Activated naive CD8-positive, alpha-beta T cell treated with anti-CD3 and anti-CD28 coated beads, Interleukin-2, amount 10 ng/mL, durations not matched to agents 7 days and 5 days (primary cell): ENCODE measurements at places on chromosomes 7 and 10. TPM values are rescaled to one million over a fixed set of nuclear protein-coding genes. Genes with fewer than 3 reads are reported as not detected.

GTPBP4 gene
- total RNA-seq = 61.1 TPM

FAM221A gene
- 5.8 TPM for total RNA-seq

BZW2 gene
- total RNA-seq = 44.1 TPM

GRCh38 chr10:104122225-104123107 is 495 bp downstream of the SFR1 start:
- no peak for DNase-seq

OR2A42 gene
- total RNA-seq = not detected

SPDYE8 gene
- total RNA-seq = not detected

DNA sequence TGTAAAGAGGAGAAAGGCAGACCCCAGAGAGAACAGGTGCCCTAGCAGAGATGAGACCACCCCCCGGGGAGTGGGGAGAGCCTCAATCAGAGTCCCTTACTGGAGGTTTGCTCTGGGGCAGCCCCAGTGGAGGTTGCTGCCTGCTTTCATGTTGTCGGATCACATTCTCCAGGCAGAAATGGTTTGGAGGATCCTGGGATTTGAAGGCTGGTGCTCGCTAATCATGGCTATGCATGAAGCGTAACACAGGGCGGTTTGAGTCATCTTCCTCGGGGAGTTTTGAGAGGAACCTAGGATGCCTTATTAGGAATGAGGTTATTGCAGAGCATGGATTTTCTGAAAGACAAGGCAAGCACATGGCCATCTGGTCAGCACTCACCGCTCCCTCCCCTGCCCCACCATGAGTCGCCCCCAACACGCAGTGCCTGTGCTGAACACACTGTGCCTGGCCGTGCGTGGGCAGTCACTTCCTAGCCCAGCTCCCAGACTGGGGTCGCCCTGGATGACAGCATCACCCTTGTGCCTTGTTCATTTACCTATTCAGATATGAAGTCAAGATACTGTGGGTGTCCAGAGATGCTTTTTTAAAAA is 319.9 kb downstream of the DPP6 start:
- DNase-seq = no peak

DNA sequence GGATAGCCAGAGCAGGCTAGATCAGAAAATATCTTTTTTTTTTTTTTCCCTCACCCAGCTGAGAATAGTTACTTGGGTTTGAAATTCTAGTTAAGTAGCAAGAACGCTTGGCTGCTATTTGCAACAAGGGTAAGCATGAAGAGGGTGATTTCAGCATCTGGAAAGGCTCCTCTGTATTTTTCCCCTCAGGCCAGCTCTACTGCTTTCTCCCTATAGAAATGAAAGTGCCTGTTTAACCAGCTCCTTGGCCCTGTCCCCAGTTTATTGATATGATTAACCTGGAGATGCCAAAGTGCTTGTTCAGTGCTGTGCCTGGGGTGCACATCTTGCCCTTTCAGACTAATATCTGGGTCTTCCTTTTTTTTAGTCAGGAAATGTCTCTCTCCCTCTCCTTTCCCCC is 37.1 kb downstream of the AP3M1 start:
- DNase-seq = no peak

DNA sequence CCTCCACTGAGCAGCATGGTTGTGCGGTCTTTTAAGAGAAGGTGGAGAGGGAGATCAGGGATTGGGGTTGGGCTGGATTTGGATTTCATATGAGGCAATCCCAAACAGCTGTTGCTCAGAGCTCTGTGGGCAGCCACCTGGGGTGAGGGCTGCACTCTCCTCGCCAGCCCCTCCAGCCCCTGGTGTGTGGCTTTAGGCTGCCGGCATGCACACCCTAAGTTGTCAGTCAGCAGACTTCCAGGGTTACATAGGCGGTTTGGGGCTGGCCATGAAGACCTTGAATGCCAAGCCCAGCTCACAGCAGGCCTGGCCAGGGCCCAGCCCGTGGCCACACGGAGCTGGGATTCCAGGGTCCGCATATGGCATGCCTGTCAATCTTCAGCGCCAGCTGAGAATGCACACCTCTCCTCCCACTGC is 54.8 kb downstream of the ZMIZ1 start:
- DNase-seq = no peak

GRCh38 chr10:101495324-101495925 is 92.6 kb downstream of the POLL start:
- no peak for DNase-seq

GRCh38 chr7:112134039-112134438 is 72.2 kb downstream of the DOCK4 start:
- no peak for DNase-seq

DNA sequence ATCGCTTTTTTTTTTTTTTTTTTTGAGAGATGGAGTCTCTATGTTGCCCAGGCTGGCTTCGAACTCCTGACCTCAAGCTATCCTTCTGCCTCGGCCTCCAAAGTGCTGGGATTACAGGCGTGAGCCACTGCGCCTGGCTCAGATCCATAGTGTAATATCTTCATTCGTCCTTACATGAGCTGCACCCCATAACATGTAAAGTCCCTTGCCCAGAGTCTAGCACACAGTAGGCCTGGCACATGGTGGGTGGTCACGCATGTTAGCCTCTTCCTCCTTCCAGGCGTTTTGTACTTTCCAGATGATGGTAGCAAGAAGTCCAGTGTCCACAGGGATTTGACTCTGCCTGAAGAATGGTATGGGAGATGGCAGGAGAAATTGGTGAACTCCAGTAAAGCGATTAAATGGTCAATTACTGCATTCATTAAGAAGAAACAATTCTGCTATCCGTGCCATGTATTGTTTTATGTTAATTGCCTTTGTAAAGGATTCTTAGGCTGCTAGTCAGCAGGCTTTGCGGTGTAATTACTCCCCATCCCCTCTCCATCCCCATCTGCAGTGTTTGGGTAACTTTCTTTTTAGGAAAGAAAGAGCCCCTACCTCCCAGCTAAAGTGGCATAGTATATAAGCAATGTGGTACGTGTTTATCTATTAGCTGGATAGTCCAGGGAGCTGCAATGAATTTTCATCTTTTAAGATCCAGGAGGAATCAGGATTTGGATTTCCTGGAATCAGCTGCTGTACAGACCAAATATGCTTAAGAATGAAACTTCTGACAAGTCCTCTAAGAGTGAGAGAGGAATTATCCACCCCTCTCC is 1.2 kb downstream of the TPST1 start:
- no peak for DNase-seq

DNA sequence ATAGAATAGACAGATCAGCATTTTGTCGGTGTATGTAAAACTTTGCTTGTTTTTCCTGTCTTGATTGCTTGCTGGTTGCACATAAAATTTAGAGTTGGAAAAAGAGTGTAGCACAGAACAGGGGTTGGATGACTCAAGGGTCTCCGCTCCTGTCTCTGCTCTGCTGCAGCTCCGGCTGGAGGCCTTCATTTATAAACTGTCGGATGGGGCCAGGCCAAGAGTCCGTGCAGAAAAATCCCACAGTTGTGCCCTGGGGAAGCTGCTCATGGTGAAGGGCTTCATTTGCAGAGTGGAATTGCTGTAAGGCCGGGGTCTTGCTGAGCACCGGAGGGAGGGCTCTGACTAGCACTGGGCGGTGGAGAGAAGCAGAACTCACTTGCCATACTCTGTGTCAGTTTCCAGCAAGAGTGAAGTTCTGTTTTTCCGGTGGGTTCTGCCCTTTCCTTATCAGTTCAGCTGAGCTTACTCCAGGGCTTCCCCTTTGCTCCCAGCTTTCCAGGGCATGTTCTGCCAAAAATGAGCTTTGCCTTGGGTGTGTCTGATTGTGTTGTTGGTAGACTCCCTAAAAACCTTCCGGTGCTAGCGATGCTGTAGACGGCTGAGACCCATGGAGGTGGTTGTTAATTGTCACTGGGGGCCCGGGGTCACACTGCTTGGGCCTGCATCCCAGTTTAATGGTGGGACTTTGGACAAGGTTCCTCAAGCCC is 67.2 kb downstream of the CAMK1D start:
- no peak for DNase-seq

CASD1 gene
- 17.8 TPM for total RNA-seq

LRGUK gene
- total RNA-seq = 0.39 TPM

- DNase-seq = no peak
These were observed 743 bp downstream of the RBM17 start for GRCh38 chr10:6089334-6090219.
